ENCODE measurements at places on chromosomes 5 and 9.

- DNase-seq = no peak
These were observed 28.5 kb upstream of the PUM3 start for GRCh38 chr9:2872250-2872930.

DNA sequence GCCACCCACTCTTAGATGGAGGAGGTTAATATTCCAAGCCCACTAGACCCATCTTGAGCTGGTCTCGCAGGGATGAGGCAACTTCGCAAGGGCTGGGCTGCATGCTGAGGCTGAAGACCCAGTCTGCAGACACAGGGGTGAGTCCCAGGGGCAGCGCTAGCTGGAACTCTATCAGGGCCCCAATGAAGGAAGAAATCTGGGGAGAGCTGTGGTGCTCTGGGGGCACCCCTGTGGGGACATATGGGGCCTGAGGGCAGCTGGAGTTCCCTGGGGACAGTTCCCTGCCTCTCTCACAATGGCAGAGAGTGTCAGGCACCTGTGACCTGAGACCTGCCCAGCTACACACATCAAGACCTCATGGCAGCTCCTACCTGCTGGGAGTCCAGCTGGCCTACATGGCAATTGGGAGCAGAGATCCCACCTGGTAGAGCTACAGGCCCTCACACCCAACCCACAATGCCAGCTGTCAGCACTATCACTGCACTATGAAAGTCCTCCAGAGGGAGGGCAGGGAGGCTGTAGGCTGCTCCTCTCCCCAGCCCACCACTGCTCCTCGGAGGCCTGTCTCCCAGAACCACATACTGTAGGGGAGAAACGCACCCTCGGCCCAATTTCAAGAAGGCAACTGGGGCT is 202.2 kb downstream of the GABBR2 start:
- DNase-seq = no peak

GRCh38 chr9:34254966-34255825 is 73.9 kb downstream of the KIF24 start:
- no peak for DNase-seq

DNA sequence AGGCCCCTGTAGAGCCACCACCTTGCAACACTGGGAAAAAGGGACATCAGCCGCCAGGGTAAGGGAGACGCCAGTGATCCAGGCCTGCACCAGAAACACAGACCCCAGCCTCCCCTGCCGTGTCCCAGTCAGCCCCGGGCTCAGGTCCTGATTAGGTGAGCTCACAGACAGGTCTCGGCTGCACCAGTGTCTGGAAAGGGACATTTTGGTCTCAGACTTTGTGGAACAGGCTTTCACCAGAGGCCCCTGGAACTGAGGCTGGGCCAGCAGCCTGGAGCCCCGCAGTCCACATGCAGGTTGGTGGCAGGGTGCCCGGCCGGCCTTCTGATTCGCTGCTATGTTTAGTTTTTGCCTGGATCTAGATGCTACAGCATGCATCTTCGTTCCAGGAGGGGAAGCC is 369.0 kb upstream of the IRX4 start:
- DNase-seq = no peak

DNA sequence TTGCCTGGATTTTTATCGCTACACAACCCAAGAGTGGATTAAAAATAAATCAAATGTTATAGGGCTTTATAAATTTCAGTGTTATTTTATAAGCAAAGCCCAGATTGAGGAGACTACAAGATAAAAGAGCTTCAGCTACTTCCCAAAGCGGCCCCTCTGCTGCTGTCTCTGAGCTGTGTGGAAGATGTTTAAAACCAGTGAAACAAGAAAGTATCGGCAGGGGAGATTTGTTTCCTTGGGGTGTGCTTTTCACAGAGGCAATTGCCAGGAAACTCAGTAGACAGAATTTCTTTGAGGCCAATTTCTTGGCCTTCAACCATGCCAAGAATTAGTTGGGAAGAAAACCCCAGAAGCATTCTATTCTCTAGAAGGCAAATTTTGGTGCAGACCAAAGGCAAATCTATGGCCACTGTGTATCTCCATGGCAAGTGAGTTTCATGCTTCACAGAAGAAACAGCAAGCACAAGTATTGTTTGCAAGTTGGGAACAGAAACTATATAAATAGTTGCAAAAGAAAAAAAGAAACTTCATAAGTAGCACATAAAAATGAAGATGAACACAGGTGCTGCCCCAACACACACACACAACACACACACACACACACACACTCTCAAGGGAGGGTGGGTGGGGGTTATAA is 197.2 kb downstream of the PARP8 start:
- no peak for DNase-seq

GRCh38 chr9:130990978-130991777 is 17.8 kb upstream of the LAMC3 start:
- DNase-seq = no peak
